ENCODE measurements at places on chromosomes 11 and 22. TPM values are rescaled to one million over a fixed set of nuclear protein-coding genes. Genes with fewer than 3 reads are reported as not detected.

Gene KCNJ1
- polyA plus RNA-seq, result 0.14 TPM

Gene LRFN4
- polyA plus RNA-seq, result 40.3 TPM

DNA sequence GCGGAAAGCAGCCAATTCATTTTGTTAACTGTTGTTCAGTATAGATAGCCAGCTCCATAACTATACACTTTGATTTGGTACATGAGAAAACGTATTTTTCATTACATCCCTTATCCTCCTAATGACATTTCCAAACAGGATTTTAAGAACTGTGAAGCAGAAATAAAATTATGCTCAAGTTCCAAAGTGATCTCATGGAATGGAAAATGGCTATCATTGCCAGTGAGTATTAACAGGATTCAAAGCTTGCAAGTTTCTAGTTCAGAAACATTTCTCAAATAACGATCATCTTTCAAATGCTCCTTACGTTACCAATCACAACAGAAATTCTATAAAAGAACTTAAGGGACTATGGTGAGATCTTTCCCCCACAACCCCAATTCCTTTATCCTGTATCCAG is 53.7 kb downstream of the CADM1 start:
- peak; percentile 70 for DNase-seq

DNA sequence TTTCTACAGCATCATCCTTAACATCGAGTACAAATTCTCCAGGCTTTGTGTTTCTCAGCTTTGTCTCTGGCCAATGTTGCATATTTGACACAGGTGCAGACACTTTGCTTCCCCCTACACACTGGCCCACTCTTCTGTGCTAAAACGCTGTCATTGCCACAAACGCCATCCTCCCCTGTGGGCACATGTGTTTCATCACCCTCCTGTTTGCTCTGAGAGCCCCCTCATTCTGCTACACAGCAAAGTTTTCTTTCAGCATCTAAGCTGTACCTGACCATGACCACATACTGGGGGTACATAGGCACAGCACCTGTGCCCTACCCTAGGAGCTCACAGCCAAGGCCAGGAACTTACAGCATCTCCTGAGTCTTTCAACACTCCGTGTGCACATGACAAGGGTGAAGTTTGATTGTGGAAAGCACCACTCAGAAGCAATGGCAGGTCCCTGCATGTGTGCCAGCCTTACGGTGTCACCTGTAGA is 7.9 kb upstream of the IGLL5 start:
- DNase-seq, result no peak

DNA sequence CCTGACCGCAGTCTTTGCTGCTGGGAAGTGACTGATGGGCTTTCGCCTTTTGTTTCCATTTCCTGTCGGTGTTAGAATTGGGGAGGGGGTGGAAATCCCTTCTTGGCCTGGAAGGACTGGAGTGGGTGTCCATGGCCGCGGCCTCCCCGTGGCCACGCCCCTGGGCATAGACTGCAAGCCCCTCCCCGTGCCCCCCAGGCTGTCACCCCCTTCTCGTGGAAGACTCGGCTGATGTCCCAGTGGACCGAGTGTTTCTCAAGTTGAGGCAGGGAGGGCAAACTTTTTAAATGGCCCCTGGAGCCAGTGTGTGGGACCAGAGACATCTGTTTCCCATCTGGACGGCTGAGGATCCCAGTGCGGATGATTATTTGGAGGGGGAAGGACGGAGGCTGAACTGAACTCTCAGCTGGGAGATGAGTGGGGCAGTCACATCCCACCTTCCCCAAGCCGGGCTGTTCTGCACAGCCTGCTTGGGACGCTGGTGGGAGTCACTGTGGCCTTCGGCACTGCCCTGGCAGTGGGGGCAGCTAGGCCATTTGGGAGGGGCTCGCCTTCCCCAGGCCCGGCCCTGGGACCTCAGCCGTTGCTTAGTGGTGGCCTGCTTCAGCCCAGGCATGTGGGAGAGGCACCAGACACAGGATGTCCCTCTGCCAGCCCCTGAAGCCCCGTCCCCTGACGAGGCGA is 1.6 kb downstream of the CD81 start:
- peak; percentile 72 for DNase-seq

Gene LRRC4C
- 1.2 TPM for polyA plus RNA-seq

Gene P2RX6
- 28.1 TPM for polyA plus RNA-seq

GRCh38 chr11:125370561-125371389 is 125.3 kb downstream of the FEZ1 start:
- DNase-seq, result no peak

GRCh38 chr11:17431139-17431538 is 42.7 kb upstream of the KCNJ11 start:
- DNase-seq, result no peak

All from hindlimb muscle (tissue), 1 donor.